ENCODE measurements at places on chromosomes 7 and 10. TPM values are rescaled to one million over a fixed set of nuclear protein-coding genes. Genes with fewer than 3 reads are reported as not detected.

DNA sequence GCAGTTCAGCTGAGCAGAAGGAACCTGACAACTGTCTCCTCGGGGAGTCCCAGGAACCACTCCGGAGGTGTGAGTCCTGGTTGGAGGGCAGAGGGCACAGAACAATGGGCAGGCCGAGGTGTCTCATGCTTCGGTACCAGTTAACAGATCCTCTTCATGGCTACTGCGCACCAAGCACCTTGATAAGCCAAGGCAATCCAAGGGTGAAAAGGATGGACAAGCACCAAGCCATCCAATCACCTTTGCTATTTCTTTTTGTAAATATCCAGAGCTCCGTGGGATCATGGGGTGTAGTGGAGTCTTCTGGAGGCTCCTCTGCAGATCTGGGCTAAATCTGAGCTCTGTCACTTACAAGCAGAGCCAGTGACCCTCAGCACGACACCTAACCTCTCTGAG is 233.5 kb downstream of the WDR11 start:
- H3K27ac ChIP-seq, result no peak overlapping the region
- H3K27me3 ChIP-seq, result no peaks in the 10 kb centered on the region
- no peaks in the 10 kb centered on the region for H3K4me1 ChIP-seq
- no peaks in the 10 kb centered on the region for H3K36me3 ChIP-seq
- DNase-seq, result no peak
- H3K4me3 ChIP-seq, result no peak overlapping the region

ANKRD61 gene
- total RNA-seq, result not detected

GRCh38 chr10:59793919-59794318 is 40.7 kb upstream of the MRLN start:
- H3K4me3 ChIP-seq, result no peak overlapping the region
- no peaks in the 10 kb centered on the region for H3K27me3 ChIP-seq
- H3K27ac ChIP-seq, result no peak overlapping the region
- no peak for DNase-seq

ELAPOR2 gene
- total RNA-seq, result 25.8 TPM

DNA sequence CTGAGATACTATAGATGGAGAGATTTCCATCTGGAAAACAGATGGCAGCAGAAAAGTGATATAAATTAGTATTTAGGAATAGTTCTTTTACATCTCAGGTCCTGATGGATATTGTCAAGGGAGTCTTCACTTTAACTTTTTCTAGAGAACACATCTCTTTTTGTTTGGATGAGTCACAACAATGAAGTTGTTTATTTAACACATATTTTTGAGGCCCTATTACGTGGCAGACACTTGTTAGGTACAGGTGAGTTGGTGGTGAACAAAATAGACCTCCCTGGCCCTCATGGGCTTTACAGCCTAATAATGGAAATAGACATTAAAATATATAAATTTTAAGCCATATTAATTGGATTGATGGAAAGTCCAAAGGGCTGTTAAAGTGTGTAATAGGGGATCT is 168.3 kb downstream of the VTI1A start:
- no peaks in the 10 kb centered on the region for H3K4me1 ChIP-seq
- no peak for DNase-seq
- H3K27me3 ChIP-seq, result no peaks in the 10 kb centered on the region
- no peak overlapping the region for H3K27ac ChIP-seq

GRCh38 chr7:886626-887487 is 10.5 kb downstream of the GET4 start:
- H3K4me1 ChIP-seq, result peaks cover 10% of the 10 kb centered on the region
- no peak for DNase-seq
- H3K27ac ChIP-seq, result no peak overlapping the region
- H3K36me3 ChIP-seq, result peaks cover 34% of the 10 kb centered on the region
- no peak overlapping the region for H3K4me3 ChIP-seq

DNA sequence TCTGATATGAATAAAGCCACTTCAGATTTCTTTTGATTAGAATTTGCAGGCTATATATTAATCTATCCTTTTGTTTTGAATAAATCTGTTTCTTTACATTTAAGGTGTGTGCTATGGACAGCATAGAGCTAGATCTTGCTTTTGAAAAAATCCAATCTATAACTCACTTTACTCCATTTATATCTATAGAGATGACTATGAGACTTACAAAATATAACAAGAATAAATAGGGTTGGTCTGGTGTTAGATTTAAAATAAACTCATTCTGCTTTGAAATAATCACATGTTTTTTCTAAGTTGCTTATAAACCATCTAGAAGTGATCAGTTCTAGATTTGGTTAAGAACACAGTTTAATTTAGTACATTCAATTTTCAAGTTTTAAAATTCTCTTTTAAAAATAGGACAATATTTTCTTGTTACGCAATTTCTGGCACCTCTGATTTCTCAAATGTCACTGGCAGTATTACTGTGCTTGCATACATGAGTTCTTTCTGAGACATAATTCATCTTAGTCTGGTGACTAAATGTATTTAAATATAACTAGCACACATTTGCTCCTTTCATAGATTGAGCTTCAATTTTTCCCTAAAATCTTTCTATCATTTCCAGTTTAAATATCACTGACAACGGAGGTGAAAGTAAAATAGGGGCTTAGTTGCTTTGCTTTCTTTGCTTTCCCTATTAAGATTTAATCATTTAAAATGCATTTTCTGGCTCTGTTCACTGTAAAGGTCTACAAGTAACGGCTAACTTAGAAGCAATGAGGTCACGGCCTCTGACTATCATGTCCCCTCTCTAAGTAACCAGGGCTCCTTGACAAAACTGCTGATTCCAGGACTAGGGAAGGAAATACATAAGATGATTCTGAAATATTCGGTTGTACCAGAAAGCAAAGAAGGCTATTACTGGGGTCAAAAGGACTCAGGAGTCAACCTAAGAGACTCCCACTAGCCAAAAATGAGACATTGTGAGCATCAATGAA is 89.3 kb downstream of the ICA1 start:
- no peak overlapping the region for H3K4me3 ChIP-seq
- H3K27ac ChIP-seq, result no peak overlapping the region
- no peaks in the 10 kb centered on the region for H3K36me3 ChIP-seq
- no peaks in the 10 kb centered on the region for H3K27me3 ChIP-seq
- no peaks in the 10 kb centered on the region for H3K4me1 ChIP-seq
- DNase-seq, result no peak

RSPH10B gene
- 1.3 TPM for total RNA-seq

PILRA gene
- total RNA-seq, result 6.4 TPM

GNAT3 gene
- not detected for total RNA-seq

- no peaks in the 10 kb centered on the region for H3K36me3 ChIP-seq
- no peak for DNase-seq
- no peak overlapping the region for H3K27ac ChIP-seq
- no peaks in the 10 kb centered on the region for H3K27me3 ChIP-seq
Measured at GRCh38 chr7:124152859-124153692, 120.2 kb upstream of the TMEM229A start.
